Kidney glomerular epithelial cell (primary cell): ENCODE measurements at places on chromosomes 7 and 10.
A peak's percentile ranks its signal among the peaks of the same experiment; 100 is the strongest.

DNA sequence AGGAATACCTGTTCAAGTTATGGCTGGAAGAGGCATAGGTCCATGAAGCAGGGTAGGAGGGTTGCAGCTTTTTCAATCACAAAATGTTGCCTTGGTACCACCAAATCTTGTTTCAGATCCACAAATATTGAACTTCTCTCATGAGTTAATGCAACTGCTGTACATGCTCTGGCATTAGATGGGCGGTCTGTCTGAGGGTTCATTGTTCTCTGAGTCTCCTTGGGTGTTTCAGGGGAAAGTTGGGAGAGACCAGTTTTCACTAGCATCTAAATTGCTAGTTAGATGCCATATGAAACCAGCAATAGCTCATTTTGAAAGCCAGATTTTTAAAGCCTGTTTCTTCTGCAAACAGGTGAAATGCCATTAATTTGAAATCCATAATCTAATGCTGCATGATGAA is 27.8 kb upstream of the ELMO1 start:
- DNase-seq, result no peak

DNA sequence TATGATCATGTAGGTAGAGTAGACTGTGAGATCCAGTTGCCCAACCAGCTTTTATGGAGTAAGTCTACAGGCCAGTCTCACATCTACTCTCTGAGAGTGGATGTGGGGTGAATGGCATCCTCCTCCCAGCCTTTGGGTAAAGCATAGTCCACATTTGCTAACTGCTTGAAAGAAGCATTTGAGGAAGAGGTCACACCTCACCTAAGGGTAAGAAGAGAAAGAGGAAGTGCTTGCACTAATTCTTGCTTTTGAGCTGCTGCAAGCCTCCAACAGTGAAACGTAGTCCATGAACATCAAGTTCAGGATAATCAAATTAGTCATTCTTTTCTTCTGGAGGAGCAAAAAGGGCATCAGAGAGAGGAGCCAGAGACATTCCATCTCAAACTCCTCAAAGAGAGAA is 93.9 kb upstream of the AGR3 start:
- DNase-seq, result no peak

DNA sequence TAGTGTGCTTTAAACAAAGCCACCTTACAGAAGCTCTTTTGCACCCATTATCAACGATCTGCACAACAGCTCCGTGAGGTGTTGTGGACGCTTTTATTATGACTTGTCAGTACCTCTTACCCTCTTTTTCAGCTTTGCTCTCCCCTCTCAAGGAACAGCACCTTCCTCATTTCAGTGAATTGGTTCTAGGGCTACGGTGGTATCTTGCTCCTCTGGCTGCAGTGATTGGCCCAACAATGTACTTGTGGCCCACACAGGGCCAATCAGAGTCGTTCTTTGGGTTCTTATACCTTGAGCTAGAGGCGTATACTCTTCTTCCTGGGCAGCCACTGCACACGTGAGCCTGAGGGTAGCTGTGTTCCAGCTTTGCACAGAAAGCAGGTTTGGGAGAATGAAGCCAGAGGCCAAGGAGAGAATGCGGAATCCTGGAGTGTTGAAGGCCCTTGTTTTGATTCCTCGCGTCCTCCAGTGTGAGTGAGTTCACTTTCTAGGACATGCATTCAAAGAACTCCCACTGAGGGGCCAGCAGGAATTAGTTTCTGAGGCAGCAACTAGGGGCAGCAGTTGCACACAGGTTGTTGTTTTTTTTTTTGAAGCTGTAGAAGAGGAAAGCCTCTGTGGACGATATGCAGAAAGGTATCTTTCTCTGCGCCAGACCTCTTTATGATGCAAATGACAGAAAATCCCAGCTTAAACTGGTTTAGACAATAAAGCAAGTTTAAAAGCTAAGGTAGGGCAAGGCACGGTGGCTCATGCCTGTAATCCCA is 49.8 kb upstream of the PDZD8 start:
- DNase-seq, result no peak

DNA sequence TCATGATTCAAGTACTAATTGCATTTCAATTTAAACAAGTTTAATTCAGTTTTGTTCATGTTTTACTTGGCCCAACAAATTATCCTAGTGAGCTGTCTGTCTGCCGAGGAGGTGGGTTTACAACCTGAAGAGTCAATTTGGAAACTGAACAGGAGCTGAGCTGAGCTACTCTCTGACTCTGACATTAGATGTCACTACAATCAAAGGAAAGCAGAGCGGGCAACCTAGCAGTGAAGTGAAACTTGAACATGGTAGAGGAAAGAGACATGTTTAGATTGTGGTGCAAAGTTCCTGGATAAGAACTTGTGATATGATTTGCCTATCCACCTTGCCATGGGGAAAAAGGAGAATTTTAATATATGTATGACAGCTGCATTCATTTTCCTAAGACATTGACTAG is 9.6 kb upstream of the AGR3 start:
- peak; percentile 70 for DNase-seq

GRCh38 chr7:90007831-90008230 is 146.4 kb upstream of the STEAP1 start:
- DNase-seq, result no peak

- DNase-seq, result no peak
Measured at GRCh38 chr7:133207687-133208086, 45.2 kb upstream of the EXOC4 start.

GRCh38 chr10:785861-786214 is 96.4 kb upstream of the DIP2C start:
- DNase-seq, result no peak

DNA sequence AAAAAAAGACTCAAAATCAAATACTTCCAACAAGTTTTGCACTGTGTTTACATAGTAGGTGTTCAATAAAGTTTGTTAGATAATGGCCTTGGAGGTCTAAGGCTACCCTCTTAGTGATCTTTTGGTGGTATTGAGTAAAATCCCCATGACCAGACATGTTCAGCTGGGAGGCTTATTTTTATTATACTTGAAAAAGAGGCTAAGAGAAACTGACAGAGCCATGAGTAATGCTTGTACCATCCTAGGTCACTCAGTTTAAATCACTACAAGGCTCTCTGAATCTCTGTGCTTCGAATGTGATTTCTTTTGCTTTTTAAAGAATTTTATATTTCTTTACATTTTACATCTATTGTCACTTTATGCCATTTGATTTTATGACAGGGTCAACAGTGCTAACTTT is 90.5 kb downstream of the TWIST1 start:
- no peak for DNase-seq

DNA sequence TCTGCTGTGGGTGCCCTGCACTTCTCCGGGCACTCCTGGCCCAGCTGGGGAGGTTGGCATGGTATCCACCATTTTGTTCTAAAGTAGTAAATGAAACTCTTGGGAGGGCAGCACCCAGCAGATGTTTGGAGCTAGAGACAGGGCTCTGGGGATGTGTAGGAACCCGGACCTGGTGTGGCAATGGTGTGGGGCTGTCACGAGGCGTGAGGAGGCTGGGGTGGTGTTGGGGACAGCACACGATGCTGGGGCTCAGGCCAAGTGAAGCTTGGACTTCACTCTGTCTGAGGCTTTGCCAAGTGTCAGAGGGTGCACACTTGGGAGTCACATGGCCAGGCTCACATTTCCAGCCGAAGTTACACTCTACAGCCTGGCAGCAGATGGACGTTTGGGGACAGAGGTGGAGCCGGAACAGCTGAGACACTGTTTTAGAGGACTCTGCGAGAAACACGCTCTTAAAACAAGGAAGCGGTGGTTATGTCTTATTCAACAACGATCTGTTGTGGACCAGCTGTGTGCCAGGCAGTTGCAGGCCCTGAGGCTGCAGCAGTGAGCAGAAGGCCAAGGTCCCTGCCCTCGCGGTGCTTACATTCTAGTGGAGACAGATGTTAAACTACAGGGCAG is 118.2 kb downstream of the CUX1 start:
- DNase-seq, result no peak

- peak; percentile 70 for DNase-seq
Measured at GRCh38 chr10:90424730-90425129, 433.1 kb downstream of the HTR7 start.

GRCh38 chr7:33237036-33237435 is 107.7 kb downstream of the BBS9 start:
- no peak for DNase-seq

GRCh38 chr10:7407368-7408290 is 3.2 kb downstream of the SFMBT2 start:
- no peak for DNase-seq

DNA sequence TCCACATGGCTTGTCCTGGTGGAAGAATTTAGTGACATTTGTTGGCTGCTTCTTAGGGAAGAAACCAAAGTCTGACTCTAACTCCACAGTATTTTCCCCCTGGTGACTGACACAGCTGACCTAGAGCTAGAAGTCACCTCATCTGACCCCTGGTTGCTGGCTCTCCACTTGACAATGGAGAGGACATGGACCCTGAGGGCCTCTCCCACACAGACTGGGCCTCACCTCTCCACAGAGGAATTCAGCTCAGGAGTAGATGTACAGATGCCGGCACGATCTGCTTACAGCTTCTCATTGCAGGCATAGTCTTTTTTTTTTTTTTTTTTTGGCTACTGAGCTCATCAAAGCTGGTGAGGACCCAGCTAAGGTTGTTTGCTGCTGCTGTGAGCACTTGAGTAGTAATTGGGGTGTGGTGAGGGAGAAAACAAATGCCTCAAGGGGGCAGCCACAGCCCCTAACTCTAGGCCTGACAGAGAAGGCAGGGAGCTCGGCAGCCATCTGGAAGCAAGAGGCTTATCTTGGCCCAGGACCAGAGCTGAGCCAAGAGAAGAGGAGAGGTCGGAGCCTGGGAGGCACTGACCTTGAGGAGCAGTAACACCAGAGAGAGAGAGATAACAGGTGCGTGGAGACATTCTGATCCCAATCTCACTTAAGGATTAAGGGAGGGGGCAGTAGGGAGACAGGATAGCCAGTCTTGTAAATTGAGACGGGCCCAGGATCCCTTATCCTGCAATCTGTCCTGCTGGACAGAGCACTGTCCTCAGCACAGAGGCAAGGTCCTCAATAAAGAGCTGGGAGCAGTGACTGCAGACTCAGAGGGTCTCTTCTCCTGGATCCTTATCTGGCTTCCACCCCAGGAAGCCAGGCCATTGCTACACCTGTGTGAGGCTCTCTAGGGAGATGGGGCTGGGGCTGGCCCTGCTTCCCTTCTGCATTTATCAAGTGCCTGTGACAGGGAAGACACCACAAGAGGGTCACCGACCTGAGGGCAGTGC is 9.4 kb downstream of the PRSS58 start:
- no peak for DNase-seq

- peak; percentile 86 for DNase-seq
Measured at GRCh38 chr10:103241262-103242011, 4.2 kb upstream of the RPEL1 start.

DNA sequence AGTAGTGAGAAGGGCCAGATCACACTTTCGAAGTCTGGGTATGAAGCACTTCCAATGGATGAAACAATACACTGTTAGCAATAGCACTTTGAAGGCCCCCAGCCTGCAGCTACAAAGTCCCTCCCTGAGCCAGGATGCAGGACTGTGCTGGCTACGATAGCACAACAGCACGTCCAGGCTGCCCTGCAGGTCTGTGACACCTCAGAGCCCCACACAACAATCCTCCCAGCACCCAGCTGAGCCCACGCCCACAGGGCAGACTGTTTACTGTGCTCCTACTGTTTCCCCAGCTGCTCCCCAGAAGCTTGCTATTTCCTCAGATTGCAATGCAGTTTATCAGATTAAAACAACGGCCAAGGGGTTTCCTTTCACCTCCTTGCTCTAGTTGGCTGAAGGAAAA is 71.4 kb downstream of the HTR5A start:
- no peak for DNase-seq

GRCh38 chr10:126226205-126226604 is 162.1 kb downstream of the ADAM12 start:
- no peak for DNase-seq

- no peak for DNase-seq
Measured at GRCh38 chr7:43004082-43004481, 71.9 kb downstream of the MRPL32 start.

GRCh38 chr7:70285854-70286253 is 687.6 kb downstream of the AUTS2 start:
- DNase-seq, result no peak
